ENCODE measurements at places on chromosomes 12 and 14.

DNA sequence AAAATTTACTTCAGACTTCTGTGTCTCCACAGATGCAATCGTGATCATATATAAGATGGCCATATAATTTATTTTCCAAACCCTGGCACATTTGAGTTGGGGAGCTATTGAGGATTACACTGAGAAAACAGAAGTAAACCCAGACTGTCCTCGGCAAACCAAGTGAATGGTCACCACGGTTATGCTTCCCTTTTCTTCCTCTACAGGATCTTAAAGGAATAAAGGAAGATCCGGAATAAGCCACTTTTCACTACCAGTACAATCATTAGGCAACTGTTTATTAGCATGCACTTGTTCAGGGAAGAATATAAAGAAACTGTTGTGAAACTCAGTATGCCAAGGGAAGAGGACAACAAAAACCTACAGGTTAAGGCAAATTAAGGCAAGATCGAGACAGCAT lies 27.6 kb downstream of the SBNO1 start:
- DNase-seq = no peak

- DNase-seq = no peak
Observed at GRCh38 chr12:123266679-123267277, 4.9 kb downstream of the CDK2AP1 start.

- DNase-seq = no peak
Observed at GRCh38 chr12:52708010-52708409, 4.7 kb upstream of the KRT77 start.

GRCh38 chr12:93698307-93699092 lies 21.3 kb downstream of the CRADD start:
- peak; percentile 37 for DNase-seq

GRCh38 chr14:79786522-79786921 lies 424.8 kb downstream of the DIO2 start:
- no peak for DNase-seq

DNA sequence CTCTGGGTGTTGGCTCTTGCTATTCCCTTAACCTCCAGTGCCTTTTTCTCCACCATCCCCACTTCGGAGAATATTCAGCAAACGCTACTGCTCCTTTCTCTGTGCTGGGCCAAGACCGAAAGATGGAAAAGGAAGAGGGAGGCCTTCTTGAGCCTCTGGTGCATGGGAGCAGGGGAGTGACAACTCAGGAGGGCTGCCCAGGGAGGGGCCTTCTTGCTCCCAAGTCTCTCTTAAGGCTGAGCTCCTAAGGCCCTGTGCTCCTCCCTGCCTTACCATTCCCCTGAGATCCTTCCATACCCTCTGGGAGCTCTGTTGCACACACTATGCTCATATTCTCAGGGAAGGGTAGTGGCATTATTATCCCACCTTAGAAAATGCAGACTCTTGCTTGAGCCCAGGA lies 34.9 kb downstream of the SH2B3 start:
- DNase-seq = no peak

DNA sequence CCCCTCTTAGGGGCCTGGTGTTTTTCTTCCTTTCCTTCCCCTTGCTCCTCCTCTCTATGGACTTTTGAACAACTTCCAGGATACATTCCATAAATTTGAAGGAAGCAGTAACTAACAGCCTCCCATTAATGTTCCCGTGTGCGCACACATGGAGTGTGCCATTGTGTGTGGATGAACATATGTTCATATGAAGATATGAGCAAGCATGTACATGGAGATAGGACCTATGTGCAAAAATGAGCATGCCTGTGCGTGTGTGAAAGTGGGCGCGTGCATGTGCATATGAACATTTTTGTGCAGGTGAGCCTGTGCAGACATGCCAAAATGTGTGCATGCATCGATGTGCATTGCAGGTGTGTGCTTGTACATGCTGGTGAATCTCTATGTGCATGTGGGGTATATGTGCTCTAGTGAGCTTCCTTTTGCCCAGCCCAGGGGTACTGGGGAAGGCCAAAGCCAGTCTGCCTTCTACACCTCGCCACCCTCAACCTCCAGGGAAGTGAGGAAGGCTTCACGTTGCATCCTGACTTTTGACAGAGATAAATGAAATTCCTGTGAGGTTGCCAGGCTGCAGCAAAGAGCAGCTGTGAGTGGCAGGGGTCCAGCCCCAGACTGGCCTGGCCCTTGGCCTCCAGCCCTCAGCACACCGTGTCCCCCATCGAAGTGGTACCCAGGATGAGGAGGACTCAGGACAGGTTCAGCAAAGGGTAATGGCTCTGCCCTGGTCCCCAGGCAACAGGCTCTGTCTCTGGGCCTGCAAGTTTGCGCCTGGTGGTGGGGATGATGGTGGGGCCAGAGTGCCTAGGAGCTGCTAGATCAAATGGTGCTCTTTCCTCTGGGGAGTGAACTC lies 21.1 kb upstream of the PGF start:
- DNase-seq = no peak

- peak; percentile 13 for DNase-seq
Observed at GRCh38 chr14:86852530-86852929, 1140.5 kb downstream of the GALC start.

- DNase-seq = no peak
Observed at GRCh38 chr14:66288511-66288910, 197.7 kb upstream of the CCDC196 start.

DNA sequence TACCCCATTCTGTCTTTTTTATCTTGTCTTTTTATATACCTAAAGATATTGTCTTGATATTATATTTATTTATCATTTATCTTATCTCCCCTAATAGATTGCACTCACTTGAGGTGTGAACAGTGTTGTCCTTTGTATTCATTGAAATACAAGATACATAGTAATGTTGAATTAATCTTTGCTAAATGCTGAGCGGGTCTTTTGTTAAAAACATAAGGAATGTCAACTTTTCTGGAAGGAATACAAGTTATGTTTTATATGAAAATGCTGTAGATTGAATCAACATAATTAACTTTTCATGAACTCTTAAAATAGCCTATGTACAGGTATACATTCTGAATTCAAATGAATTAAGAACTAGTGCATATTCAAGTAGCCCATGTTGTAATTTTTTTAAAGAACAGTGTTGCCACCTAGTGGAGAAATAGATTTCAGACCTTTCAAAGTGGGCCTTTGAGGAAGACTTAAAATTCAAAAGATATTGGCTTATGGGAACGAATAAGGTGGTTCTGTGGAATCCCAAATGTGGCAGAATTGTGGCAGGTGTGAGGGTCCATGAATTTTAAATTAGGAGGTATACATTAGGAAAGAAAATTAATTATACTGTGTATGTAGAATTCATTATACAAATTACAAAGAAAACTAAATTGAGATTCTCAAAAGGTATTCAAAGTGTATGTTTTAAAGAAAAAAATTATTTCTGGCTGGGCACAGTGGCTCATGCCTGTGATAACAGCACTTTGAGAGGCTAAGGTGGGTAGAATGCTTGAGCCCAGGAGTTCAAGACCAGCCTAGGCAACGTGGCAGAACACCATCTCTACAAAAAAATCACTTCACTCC lies 19.1 kb downstream of the BBOF1 start:
- DNase-seq = peak; percentile 78

DNA sequence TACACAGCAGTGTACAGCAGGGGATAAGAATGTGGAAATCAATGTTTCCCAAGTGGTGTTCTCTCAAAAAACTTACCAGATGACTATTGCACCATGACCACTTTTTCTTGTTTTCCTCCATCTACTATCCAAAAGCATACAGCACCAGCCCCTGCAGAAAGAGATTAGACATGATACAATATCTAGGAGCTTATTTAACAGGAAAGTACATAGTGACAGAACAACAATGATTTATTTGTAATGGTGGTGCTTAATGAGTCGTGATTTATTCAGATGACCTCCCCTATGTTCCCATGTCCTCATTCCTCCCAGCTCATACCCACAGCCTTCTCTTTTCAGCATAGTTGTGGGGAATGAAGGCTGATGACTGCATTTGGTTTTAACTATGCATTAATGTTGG lies 413.6 kb downstream of the BTG1 start:
- DNase-seq = peak; percentile 40

DNA sequence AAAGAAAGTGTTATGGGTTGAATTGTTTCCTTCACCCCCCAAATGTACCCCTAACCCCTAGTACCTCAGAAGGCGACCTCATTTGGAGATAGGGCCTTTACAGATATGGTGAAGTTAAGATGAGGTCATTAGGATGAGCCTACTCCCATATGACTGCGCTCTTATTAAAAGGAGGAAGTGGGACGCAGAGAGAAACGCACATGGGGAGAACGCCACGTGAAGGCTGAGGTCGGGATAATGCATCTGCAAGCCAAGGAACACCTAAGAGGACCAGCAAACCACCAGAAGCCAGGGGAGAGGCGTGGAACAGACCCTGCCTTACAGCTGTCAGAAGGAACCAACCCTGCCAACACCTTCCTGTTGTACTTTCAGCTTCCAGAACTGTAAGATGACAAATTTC lies 1.7 kb upstream of the NRIP2 start:
- no peak for DNase-seq

DNA sequence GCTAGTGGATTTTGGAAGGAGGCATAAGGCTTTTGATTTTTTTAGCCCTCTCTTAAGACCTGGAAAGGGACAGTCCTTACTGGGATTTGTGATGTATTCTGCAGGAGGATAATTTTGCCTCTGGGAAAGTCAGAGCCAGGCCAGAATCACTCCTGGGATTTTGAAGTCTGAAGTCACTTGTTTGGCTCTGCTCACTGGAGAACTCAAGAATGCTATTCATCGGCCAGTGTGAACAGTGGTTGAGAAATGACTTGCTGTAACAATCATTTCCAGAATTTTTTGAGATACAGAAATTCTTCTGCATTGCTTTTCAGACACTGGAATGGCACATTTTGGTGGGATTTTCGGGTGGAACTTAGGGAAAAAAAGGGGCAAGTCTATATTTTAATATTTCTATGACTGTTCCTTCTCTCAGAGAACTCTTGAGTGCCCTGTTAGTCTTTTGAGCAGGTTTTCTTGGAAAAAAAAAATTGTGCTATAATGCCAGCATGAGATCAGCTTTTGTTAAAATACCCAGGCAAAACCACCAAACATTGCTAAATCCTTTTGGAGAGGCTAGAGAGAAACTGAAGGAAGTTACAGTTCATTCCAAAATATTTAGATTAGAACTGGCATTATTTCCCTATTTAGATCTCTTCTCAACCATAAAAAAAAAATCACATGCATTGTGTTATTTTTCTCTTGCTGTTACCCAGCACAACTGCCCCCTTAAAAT lies 26.1 kb upstream of the BHLHE41 start:
- DNase-seq = peak; percentile 78

DNA sequence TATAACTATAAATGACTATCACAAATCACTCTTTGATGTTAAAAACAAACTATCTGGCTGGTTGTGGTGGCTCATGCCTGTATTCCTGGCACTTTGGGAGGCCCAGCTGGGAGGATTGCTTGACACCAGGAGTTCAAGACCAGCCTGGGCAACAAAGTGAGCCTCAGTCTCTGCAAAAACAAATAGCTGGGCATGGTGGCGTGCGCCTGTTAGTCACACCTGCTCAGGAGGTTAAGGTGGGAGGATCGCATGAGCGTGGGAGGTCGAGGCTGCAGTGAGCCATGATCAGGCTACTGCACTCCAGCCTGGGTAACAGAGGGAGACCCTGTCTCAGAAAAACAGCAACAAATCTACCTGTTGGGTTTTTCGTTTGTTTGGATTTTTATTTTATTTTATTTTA lies 5.4 kb downstream of the TXNRD1 start:
- no peak for DNase-seq

DNA sequence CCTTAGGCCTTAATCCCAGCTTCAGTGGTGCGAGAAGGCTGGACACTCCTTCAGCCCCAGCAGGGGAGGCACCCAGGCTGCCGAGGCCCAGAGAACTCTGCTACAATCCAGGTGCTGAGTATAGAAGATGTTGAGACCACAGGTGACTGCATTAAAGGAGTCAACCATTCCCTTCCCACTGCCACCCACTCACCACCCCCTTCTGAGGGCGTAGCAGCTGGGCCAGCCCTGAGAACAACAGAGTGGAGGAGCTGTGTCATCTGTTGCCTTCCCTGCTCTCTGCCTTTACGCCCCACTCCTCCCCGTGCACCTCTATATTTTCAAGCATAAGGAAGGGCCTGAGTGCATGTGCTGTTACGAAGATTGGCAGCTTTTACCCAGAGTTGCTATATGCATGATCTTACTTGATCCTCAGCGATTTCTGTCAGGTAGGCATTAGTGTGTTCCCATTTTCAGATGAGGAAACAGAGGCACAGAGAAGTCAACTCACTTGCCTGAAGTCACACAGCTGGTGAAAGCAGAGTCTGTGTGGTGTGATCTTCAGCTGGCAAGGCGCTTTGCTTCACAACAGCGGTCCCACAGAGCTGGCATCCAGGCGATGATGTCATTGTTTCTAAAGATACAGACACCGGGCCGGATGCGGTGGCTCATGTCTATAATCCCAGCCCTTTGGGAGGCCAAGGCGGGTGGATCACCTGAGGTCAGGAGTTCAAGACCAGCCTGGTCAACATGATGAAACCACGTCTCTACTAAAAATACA lies 46.7 kb downstream of the RIN3 start:
- DNase-seq = no peak

- DNase-seq = peak; percentile 35
Observed at GRCh38 chr14:93332397-93332852, 411 bp downstream of the BTBD7 start.

DNA sequence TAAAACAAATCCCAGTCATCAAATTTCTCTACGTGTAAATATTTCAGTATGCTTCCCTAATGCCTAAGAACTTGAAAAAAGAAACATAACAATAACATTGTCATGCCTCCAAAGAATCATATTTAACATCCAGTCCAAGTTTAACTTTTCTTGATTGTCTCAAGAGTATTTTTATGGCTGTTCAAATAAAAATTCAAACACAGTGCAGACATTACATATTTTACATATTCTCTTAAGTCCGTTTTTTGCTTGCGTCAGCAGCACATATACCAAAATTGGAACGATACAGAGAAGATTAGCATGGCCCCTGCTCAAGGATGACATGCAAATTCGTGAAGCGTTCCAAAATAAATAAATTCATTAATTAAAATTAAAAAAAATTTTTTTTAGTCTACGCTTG lies 23.3 kb upstream of the EEA1 start:
- DNase-seq = no peak

DNA sequence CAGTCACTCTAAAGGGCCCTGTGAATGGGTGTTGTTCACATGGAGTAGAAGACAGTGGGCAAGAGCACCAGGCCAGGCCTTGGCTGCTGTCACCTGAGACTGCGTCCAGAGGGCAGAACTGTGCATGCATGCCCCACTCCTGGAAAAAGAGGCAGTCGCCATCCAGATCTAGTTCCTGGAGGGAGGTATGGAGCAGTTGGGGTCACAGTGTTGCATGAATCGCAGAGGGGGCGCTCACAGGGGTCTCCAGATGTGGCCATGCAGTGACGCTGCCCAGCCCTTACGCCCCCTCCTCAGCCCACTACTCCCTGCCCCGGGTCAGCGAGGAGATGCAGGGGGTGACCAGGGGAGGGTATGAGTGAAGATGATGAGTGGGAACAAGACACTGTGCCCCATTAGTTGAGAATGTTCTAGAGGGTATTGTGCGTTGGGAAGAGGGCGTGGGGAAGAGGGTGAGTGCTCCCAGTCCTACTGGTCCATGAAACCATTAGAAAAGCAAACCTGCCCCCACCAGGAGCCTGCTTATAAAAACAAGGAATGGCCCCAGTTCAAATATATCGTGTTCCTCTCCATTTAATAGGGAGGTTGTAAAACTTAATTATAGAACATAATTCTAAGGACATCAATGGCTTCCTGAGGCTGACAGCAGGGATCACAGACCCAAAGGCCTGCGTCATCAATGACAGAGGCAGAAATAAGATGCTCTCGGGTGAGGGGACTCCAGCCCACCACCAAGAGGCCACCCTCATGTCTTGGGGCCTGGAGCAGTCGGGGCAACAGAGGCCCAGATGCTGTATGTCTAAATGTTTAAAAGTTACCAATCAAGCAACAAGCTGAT lies 32.2 kb upstream of the BCL7A start:
- DNase-seq = no peak
